HT-29 (cell line): ENCODE measurements at places on chromosomes 13 and 19.

GRCh38 chr13:94345374-94346195 lies 133.9 kb downstream of the DCT start:
- DNase-seq: peak; percentile 17

DNA sequence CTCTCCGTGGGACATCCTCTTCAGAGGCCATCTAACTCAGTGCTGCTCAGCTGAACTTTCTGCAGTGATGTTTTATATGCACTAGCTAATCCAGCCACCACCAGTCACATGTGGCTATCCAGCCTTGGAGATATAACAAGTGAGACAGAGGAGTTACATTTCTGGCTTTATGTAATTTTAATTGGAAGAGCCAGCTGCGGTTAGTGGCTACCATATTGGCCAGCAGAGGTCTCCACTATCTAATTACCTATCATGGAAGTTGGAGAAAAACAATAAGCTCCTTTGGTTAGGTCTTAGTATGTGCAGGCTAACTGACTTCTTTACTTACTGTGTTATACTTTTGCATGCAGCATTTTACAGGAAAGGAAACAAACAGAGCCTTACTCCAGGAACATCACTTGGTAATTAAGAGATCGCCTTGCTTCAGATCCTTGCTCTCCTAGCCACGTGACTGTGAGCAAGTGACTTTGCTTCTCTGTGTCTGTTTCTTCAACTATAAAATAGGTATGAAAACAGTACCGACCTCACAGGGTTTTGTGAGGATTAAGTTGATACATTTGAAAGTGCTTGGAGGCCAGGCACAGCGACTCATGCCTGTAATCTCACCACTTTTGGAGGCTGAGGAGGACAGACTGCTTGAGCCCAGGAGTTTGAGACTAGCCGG lies 1.6 kb upstream of the KLK10 start:
- peak; percentile 97 for DNase-seq

- DNase-seq: no peak
These were observed 190.2 kb downstream of the TEX29 start for GRCh38 chr13:111510502-111511218.

- no peak for DNase-seq
These were observed 242.1 kb downstream of the DACH1 start for GRCh38 chr13:71624653-71625600.

DNA sequence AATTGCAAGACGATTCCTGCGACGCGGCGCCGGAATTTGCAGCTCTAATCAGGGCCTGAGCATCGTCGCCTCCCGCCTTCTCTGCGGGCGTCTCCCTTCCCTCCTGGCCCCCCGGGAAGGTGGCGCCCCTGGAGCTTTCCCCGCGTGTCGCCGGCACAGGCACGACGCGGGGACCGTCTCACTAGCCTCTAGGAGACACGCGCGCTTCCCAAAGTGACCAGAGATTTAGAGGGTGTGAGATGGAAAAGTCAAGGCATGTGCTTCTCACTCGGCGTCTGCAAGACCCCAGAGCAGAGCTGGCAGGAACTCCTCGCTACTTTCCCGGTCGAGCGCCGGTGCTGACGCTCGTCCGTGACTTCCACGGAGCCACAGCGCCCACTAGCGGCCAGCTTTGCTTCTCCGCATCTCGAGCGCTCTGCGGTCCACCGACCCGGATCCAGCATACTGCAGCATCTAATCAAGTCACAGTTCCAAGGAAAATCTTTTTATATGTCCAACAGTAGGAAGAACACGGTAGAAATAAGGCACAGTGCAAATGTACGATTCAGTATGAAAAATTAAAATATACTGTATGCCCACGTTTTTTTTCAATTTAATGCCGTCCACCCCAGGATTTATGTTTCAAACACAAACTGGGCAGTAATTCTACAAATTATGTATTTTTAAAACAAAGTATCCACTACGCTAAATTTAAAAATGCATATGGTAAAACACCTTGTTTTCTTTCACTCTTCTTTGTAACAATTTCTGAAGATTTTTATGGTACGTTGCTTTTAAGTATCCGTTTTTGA lies 977 bp upstream of the EFNB2 start:
- DNase-seq: peak; percentile 97

DNA sequence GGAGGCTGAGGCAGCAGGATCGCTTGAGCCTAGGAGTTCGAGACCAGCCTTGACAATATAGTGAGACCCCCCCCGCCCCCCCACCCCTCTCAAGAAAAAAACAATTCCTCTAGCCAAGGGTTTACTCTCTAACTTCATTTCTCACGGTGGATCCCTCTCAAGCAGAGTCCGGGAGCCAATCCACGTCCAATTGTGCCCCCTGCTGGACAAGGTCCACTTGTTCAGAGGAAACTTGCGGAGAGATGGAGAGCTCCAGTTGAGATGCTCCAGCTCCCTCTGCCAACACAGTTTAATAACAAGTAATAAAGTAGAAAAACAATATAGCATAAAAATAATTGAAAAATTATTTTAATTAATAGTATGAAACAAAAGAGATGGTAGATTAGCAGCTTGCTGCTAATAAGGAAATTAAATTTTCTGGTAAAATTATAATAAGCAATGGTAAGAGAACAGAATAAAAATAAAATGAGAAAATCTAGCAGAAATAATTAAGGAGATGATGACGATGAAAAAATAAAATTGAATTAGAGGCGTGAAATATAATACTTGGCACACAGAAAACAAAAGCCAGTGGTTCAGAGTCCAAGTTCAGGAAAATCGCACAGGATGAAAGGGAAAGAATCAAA lies 14.5 kb upstream of the SIGLEC14 start:
- DNase-seq: peak; percentile 94

DNA sequence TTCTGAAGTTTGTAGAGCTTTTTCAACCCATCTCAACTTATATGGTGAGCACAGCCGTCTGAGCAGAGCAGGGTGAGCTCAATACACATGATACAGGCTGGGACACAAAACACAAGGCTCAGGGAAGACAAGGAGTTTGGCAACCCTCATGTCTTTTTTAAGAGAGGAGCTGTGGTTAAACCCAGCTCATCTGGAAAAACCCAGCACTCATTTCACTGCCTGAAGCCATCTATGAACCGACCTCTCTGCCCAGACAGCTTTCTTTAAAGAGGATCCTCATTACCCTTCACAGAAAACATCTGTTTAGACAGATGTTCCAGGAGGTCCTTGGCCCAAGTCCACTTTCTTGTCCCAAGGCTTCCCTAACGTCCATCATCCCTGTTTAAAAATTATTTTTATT lies 170.0 kb upstream of the TSHZ3 start:
- DNase-seq: no peak

DNA sequence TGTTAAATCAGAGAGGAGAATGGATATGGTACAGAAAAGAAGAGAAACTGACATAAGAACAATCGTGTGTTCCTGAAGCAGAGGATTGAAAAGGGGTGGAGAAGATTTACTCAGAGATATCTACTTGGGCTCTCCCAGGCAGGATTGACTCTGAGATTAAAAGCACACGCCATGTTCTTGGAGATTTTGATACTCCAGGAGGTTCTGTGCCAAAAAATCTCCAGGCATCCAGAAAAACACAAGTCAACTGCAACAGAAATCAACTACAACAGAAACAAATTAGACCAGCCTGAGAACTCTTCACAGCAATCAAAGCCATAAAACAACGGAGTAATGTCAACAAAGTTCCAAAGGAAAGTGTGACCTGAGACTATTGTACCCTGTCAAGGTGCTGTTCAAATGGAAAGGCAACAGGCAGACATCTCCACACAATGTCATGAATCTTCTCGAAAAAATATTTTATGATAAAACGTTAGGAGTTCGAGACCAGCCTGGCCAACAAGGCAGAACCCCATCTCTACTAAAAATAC lies 104.2 kb downstream of the UBL3 start:
- no peak for DNase-seq

DNA sequence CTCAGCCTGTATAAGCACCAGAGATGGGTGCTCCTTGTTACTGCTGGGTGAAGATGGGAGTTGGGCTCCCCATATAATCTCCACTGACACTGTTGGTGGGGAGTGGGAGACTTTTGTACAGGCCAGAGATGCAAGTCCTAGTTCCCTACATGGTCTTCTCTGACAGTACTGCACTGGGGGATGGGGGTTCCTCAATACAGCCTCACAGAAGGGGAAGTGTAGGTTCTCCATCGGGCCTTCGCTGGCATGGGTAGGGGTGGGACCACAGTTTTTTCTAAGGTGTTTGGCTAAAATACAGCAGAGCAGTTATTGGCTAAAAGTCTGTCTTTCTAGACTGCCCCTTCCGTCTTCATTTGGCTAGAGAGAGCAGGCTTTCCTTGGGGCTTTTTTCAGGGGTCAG lies 167.2 kb upstream of the SERP2 start:
- no peak for DNase-seq

- DNase-seq: no peak
These were observed 228.4 kb downstream of the ENOX1 start for GRCh38 chr13:43558326-43558725.

DNA sequence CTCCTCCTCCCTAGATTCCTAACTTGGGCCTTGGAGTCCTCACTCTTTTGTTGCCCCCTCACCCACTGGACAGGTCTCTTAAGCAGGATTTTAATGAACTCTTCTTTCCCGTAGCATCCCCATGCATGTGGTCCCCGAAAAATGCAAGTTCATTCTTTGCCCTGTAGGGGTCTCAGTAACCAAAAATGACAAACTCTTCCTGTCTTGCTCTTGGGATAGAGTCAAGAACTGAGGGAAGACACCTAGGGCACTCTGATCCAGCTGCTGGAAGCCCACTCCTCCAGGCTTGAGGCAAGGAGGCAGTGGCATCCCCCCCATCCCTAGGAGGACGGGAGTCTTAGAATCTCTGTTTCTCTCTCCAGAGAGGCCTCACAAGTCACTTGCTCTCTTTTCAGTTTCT lies 987.0 kb downstream of the DIAPH3 start:
- DNase-seq: peak; percentile 33

GRCh38 chr13:50635504-50635903 lies 208.0 kb downstream of the DLEU7 start:
- no peak for DNase-seq

DNA sequence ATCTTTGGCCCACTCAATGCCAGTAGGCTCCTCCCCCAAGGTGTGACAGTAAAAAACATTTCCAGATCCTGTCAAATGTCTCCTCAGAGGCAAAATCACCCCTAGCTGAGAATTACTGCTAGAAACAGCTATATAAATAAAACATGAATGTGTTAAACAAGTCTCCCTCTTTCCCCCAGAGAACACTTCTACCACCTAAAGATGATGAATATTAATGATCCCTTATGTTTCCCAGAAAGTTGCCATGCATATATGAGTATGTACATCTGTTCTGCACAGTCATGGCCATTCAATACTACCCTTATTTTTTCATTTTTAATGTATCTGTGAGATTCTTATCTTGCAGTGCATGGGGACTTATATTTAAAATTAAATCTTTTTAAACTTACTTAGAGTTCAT lies 230.0 kb downstream of the SHISA2 start:
- no peak for DNase-seq

DNA sequence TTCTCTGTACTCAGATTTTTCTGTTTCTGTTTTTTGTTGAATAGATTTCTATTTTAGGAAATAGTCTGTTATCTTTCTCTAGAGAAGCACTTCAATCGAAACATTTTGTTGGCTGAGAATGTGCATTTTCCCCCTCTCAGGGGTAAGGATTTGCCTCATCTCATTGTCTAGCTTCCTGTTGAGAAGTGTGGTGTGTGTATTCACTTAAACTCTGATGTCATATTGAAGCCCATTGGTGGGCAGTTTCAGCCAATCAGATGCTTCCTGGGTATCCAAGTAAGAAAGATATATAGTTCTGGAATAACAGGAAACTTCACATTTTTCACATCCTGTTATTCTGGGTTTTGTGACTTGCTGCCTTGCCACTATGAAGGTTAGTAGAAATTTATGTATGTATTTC lies 87.6 kb downstream of the ARHGEF7 start:
- DNase-seq: no peak

GRCh38 chr19:10499550-10500246 lies 3.5 kb downstream of the KEAP1 start:
- no peak for DNase-seq

DNA sequence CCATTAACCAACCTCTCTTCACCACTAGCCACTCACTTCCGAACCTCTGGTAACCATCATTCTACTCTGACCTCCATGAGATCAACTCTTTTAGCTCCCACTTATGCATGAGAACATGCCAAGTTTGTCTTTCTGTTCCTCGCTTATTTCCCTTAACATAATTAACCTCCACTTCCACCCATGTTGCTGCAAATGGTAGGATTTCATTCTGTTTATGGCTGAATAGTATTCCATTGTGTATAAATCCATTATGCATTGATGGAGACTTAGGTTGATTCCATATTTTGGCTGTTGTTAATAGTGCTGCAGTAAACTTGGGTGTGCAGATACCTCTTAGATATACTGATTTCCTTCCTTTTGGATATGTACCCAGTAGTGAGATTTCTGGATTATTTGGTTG lies 30.2 kb downstream of the ZNF382 start:
- DNase-seq: no peak
